ENCODE measurements at places on chromosomes 11 and 22.

DNA sequence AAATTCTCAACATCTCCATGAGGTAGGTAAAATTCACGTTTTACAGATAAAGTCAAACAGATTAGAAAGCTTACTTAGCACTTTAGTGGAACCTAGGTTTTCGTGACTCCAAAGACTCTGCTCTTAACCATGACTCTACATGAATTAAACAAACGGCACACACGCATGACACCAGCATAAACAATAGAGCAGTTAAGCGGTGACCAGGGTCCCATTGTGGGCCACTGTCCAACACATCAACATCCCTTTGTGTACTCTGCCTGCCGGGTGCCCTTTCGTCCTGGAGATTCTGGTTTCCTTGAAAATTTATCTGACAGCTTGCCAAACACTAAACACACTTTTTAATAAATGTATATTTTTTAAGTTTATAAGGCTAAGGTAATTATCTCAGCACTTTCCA lies 941.7 kb downstream of the OPCML start:
- no peak for DNase-seq

DNA sequence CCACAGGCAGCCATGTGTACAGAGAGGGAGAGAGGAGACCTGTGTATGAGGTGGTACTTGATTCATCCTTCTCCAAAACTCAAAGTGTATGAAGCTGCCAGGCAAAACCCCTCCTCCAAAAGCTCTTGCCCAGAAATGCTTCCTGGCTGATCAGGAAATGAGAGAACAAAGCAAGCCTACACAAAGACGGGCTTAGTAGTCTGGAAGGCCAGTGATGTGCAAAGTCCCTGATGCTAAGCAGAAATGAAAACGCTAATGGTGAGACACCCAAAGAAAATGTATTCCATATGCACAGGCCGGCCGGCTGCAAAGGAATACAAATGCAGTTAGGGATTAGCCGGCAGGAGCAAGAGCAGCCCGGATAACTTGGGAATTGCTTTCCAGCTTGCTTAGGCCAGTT lies 234.9 kb upstream of the CADM1 start:
- DNase-seq, result no peak

DNA sequence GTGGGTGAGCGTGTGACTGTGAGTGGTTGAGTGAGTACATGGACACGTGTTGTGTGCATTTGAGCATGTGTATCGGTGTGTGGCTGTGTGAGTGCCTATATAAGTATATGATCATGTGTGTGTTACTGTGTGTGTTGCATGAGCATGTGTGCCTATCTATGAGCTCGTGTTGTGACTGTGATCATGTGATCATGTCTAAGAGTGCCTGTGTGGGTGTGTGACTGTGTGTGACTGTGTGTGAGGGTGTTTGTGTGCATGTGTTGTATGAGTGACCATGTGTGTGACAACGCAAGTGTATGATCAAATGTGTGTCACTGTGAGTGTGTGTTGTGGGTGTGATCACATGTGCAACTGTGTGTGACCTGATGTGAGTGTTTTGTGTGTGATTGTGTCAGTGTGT lies 88.8 kb downstream of the UBASH3B start:
- no peak for DNase-seq

GRCh38 chr11:58958500-58958899 lies 19.2 kb downstream of the GLYATL1 start:
- DNase-seq, result no peak
